ENCODE measurements at places on chromosomes 6 and 20. TPM values are rescaled to one million over a fixed set of nuclear protein-coding genes. Genes with fewer than 3 reads are reported as not detected.

GRCh38 chr6:120112980-120113379 lies 763.4 kb upstream of the MAN1A1 start:
- DNase-seq = no peak

DNA sequence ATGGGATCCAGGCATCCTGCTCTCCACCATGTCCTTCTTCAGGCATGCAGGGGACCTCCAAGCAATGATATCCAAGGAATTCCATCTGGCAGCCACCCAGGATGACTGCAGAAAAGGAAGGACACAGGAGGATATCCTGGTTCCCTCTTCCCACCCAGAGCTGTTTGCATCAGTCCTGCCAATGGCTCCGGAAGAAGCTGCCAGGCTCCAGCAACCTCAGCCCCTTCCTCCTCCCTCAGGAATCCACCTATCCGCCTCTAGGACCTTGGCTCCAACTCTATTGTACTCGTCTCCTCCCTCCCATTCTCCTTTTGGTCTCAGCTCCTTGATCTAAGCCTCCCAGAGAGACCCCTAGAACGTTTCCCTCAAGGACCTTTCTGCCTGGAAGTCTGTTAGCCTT lies 733 bp upstream of the PSORS1C2 start:
- DNase-seq = no peak

- peak; percentile 17 for DNase-seq
Measured at GRCh38 chr6:148689168-148689567, 57.7 kb upstream of the UST start.

GRCh38 chr20:19692685-19693119 lies 65.4 kb upstream of the RIN2 start:
- peak; percentile 57 for DNase-seq

DNA sequence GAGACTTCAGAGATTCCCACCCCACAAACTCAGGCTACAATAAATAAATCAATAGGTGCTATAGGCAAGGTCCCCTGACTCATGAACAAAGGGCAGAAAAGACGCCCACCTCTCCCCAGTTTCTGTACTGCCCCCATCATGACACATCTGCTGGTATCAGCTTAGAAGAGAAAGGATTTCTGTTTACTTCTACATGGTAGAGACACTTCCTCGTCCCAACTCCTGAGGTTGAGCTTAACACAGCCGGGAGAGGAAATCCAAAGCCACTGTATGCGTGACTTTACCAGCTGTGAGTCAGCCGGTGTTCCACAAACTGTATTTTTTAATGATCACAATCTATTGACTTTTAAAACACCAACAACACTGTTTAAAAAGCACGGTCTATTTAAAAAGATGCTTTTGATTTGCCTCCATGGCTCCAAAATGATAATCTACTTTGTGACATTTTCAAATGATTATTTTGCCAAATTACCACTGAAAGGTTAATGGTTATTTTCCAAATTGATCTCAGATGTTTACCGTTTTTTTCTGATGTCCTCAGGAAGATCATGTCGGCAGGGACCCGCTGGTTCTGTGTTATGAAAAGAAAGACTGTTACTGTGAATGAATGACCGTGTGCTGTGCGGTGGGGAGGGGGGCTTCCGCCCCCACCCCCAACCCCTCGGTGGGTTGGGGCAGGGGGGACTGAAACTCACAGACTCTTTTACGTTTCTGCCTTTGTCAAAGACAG lies 72.5 kb downstream of the ATP9A start:
- DNase-seq = peak; percentile 79

GRCh38 chr6:636488-636887 lies 20.4 kb downstream of the HUS1B start:
- no peak for DNase-seq

DNA sequence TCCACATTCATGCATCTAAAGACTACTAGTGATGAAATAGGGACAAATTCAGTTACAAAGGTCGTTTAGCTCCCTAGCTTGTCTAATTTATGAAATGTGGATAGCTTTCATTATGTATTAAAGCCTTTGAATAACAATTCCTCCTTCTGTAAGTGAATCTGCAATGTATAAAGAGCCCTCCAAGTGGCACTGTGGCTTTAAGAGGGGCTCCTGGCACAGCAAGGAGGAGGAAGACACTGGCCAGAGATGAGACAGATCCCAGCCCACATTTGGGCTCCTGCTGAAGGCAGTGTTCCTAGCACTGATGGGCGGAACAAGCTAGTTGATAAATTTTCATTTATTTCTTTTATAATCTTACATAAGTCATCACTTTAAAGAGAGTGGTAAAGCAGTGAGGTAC lies 17.6 kb upstream of the FUCA2 start:
- no peak for DNase-seq

Gene FOXQ1
- total RNA-seq = 3.1 TPM

GRCh38 chr20:20466341-20466879 lies 98.5 kb downstream of the INSM1 start:
- DNase-seq = no peak

DNA sequence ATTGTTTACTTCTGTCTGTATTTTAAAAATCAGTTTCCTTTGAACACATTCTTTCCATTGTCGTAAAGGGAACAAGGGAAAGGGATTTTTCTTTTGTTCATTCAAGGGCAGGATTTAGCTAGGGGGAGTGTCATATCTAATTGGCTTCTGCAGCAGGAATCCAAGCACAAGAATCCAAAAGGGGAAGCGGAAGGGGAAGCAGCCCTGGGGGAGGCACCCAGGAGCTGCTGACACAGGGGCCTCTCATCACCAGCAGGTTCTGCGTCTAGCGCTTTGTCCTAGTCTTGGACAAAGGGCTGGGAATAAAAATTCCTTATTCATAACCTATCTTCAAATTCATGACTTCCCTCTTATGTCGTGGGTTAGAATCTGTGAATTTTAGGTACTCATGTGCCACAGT lies 13.7 kb downstream of the RIPK1 start:
- no peak for DNase-seq

Gene SOX12
- 0.90 TPM for total RNA-seq

GRCh38 chr6:68978411-68978810 lies 343.3 kb downstream of the ADGRB3 start:
- DNase-seq = peak; percentile 22

GRCh38 chr6:158008864-158009113 lies 27.1 kb downstream of the SYNJ2 start:
- DNase-seq = no peak

GRCh38 chr6:2959909-2960719 lies 11.3 kb downstream of the SERPINB6 start:
- peak; percentile 88 for DNase-seq

GRCh38 chr6:110699780-110700179 lies 115.5 kb downstream of the CDK19 start:
- DNase-seq = no peak

GRCh38 chr6:164795056-164795815 lies 514.2 kb downstream of the C6orf118 start:
- no peak for DNase-seq

DNA sequence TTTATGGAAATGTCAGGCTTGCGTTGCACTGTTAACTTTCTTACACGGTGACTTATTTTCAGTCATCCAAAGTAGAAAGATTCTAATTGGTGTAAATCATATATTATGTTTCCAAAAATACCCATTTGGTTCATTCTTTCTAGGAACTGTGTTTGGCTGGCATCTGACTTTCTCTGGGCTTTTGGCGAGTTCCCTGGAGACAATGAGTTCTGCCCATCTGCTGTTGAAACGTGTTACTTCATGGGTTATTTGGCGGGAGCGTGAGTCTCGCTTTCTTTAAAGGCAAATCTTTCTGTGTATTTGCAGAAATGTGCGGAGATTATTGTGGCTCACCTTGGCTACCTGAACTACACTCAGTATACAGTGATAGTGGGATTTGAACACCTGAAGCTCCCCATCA lies 29.5 kb downstream of the TMEM181 start:
- DNase-seq = no peak

Gene FARS2
- 22.4 TPM for total RNA-seq

DNA sequence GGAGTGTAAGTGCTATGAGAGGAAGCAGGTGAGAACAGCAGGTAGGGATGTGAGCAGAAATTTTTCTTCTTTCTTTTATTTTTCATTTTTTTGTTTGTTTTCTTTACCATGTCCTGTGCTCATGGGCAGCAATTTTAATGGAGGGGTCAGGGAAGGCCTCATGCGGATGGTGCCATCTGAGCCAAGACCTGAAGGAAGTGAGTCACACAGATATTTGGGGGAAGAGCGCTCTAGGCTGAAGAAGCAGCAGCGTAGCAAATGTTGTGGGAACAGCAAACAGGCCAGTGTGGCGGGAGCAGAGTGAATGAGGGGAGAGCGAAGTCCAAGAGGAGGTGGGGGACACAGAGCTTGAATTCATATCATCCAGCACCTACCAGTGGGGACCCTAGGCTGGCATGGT lies 12.7 kb downstream of the SPDEF start:
- DNase-seq = peak; percentile 26

DNA sequence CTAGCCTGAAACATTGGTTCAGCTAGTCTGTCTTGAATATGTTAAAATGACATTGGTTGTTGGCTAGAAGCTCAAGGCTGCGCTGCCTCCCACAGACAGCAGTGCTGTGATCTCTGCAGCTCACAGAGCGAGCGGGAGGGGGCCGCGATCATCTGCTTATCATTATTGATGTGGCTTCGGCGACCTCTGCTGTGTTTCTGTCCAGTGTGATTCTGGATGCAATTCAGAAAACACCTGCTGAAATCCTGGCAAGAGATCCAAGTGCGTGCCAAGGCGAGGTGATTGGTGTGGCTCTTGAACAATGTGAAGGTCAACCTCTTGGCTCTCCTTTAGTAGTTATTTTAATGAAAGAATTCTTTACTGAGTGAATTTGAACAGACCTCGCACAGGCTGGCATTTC lies 142.3 kb upstream of the SASH1 start:
- DNase-seq = no peak

Gene SMLR1
- not detected for total RNA-seq

DNA sequence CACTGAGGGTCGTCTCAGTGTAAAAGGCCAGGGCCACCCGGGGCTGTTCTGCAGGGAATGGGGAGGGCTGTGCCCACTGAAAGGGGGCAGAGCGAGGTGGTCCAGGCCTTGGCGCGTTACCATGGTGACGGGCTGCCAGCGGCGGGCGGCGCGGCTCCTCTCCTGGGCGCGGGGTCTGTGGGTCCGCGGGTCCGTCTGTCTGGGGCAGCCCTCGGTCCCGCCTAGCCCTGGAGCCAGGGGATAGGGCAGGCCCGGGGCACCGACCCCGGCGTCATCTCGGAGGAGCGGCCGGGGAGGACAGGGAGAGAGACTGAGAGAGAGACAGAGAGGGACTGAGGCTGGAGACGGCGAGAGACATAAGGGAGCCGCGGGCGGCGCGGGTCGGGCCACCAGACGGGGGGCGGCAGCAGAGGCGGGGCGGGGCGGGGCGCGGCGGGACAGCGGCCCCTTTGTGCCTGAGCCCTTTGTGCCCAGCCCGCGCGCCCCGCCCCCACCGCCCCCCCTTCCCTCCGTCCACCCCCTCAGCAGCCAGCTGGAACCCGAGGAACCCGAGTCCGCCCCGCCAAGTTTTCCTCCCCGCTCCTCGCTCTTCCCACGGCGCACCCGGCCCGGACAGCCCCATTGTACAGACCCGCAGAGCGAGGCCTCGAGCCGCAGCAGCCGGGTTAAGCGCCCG lies at the start of gene KIAA1755:
Gene KIAA1755 (minus strand): TSS at position 358 of the 676 bp plus-strand sequence. CDS start 235 bp downstream, at position 123.
- DNase-seq = no peak

DNA sequence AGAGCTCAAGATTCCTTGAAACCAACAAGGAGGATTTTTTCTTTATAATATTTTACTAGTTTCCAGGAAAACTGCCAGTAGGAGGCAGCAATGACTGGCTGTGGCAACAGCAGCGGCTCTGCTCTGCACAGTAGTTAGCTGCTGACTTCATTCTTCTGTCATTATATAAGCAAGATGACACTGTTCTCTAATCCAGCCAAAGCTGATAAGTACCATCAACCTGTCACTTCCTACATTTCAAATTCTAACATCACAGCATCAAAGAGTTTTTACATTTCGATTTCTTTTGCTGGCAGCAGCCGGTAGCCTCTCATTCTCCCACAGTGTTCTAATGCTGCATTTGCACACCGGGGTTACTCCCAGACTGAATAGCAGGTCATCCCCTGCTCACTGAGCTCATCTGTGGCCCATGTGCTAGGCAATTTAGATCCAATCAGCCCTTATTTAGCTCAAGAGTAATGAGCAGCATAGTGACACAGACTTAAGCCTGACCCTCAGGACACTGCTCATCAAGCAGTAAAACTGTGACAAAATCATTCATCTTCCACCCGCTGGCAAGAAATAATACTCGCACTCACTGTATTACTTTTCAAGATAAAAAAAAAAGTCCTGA lies 67.8 kb downstream of the MMS22L start:
- DNase-seq = peak; percentile 50

GRCh38 chr20:53003420-53004154 lies 31.4 kb downstream of the TSHZ2 start:
- no peak for DNase-seq

GRCh38 chr6:84597238-84597875 lies 167.0 kb downstream of the TBX18 start:
- DNase-seq = no peak

Gene GGTLC1
- not detected for total RNA-seq

DNA sequence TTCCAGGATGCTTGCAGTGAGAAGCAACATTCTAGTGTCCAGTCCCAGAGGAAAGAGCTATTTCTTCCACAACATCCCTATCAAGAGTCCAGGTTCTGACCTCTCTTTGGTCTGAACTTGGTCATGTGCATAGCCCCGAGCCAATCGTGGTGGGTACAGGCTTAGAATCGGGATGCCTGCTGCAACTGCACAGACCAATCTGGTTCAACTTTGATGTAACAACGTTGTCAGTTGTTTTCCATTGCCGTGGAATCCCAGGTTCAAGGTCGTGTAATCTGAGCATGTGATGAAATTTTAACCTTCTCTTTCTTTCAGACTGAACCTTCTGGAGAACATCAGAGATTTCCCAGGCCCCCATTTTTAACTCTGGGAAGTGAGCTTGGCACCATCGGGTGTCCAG lies 130.5 kb downstream of the ANKRD60 start:
- no peak for DNase-seq

GRCh38 chr6:109816452-109817374 lies 125.6 kb downstream of the FIG4 start:
- no peak for DNase-seq

Gene MACROD2
- total RNA-seq = 1.6 TPM

Gene DZANK1
- 0.64 TPM for total RNA-seq

DNA sequence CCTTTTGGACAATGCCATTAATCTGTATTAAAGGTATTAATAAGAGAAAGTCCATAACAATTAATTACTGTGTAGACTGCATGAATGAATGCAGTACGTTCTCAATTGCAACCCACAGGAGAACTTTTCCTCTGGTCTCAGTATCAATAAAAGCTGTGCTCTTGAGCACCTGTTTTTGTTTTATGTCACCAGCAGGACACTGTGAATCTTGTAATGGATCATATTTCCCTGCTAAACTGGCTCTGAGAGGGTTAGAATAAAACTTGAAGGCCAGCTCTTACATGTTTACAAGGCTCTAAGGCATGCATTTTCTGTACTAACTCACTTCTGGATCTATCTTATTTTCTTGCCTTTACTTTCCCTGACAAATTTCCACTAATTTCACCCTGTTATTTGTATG lies 214.3 kb upstream of the PLN start:
- DNase-seq = no peak
